Bronchial epithelial cell (primary cell): ENCODE measurements at places on chromosomes 1 and 21. TPM values are rescaled to one million over a fixed set of nuclear protein-coding genes. Genes with fewer than 3 reads are reported as not detected.

Gene DNASE2B
- not detected in 2 replicates for total RNA-seq

GRCh38 chr1:39657402-39657801, 14.5 kb downstream of the NT5C1A start:
- no peak for DNase-seq

DNA sequence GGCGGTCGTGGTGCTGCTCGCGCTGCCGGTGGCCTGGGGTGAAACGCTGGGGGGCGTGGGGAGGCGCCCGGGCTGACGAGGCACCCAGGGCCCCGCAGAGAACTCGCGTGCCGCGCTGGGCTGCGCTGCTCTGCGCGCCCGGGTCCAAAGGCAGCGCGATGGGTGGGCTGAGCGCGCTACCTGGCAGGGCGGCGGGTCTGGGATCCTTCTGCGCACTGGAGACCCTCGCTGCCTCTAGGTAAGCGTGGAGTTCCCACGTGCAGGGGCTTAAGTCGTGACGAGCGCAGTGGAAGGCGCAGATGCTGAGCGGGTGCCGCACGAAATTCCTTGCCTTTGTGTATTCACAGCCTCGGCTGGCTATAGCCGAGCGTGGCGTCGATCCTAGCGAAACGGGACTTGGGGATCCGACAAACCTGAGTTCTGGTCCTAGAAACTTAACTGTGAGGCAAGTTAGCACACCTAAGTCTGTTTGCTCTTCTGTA, 24.6 kb downstream of the CR1L start:
- no peak for DNase-seq

GRCh38 chr1:211377539-211378450, 51.2 kb downstream of the TRAF5 start:
- peak; percentile 61 for DNase-seq

GRCh38 chr1:190752131-190752530, 274.5 kb upstream of the BRINP3 start:
- DNase-seq = no peak

DNA sequence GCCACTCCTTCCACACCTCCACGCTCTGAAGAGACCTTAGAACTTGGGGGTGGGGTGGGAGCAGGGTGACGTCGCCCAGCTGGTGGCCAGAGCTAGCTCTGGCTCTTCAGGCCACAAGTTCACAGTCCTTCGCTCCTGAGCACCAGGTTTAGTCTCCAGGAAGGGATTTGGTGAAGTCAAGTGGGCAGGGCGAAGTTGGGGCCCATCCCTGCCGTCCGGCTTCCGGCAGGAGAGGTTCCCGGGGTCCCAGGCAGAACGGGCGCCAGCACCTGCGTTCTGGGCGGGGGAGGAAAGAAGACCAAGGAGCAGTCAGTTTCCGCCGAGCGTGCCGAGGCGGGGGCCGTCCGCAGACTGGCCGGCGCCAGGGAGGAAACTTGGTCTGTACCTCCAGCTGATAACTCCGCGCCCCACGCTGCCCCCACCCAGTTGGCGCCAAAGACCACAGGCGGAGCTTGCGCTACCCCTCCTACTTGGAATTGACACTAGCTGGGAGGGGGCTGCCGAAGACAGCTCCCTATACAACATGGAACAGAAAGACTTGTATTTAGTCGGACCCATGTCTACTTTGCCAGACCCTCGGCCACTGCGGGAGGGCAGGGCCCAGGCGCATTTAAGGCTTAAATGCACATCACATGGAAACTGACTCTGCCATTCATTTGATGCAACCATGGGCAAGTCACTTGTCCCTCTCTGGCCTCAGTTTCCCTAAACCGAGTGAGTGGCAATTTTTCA, 995 bp downstream of the ID3 start:
- peak; percentile 38 for DNase-seq

- peak; percentile 19 for DNase-seq
These were observed 51.4 kb downstream of the KIF21B start for GRCh38 chr1:200971955-200972711.

DNA sequence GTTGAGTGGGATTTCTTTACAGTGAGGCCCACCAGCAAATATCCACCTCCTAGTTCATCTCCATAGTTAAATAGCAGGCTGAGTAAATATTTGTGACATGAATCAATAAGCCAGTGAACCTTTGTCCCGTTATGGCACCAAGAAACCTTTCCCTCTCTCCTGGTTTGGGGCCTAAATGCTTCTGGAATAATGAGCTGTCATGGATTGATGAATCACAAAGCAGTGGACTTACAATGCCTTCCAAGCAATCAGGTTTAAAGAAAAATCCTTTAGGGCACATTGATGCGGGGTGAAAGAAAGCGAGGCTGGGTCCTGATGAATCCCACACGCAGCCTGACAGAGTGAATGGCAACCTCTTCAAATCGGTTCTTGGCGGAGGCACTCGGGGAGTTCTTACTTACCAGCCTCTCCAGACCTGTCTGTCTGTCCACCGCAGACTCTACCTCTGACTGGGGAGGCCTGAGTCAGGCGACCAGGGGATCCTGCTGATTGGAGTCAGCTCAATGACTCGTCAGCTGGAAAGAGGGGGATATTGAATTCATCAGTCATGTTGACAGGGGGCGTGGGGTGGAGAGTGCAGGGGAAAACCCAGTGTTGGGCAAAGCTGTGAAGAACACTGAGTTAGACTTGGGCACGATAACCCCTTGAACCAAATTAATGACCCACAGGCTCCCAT, 247.3 kb downstream of the PLPP3 start:
- peak; percentile 27 for DNase-seq

Gene TIPRL
- 25.3 and 38.5 TPM in 2 replicates for total RNA-seq

GRCh38 chr1:153563483-153563901, 2.2 kb downstream of the S100A2 start:
- DNase-seq = no peak

GRCh38 chr1:236467327-236467641, 56.5 kb upstream of the LGALS8 start:
- DNase-seq = no peak

DNA sequence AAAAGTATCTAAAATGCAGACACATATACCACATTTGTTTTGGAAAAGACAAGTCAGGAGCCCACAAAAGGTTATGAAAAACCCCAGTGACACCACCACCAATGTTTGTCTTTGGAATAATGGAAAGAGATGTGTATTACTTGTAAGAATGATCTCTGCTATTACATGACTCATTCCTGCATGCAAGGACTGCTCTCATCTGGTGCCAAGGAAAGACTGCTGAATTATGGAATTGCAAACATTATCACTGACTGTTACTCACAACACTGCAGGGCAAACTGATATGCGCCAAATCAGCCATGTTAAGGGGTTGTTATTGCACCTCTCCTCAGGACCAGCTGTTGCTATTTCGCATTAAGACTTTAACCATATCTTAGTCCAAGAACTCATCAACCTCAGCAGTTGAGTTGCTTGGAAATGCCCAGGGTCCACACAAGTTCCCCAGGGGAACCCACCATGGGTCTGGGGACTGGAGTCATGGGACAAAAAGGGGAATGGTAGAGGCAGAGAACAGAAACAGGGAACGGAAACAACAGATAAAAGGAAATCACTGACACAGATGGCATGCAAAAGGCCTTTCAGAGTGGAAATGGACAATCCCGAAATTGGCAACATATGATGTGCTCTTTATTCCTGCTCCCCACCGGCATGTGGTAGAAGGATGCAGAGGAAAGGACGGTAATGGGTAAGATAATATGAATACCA, 34.4 kb downstream of the CAPZB start:
- peak; percentile 97 for DNase-seq

Gene C4BPA
- total RNA-seq = not detected in 2 replicates

Gene RCC2
- 135 and 152 TPM in 2 replicates for total RNA-seq

- DNase-seq = no peak
These were observed 134.8 kb downstream of the PIGK start for GRCh38 chr1:77084457-77084856.

Gene OR2M3
- under 0.01 TPM in 1 of 2 replicates, not detected in the other for total RNA-seq

Gene SLC45A3
- total RNA-seq = 0.77 and 0.79 TPM in 2 replicates

Gene RPTN
- 0.53 and 2.9 TPM in 2 replicates for total RNA-seq

GRCh38 chr1:174768949-174769348, 230.8 kb upstream of the CACYBP start:
- peak; percentile 7 for DNase-seq

- DNase-seq = peak; percentile 55
These were observed 4.7 kb upstream of the ECE1 start for GRCh38 chr1:21295002-21295401.

DNA sequence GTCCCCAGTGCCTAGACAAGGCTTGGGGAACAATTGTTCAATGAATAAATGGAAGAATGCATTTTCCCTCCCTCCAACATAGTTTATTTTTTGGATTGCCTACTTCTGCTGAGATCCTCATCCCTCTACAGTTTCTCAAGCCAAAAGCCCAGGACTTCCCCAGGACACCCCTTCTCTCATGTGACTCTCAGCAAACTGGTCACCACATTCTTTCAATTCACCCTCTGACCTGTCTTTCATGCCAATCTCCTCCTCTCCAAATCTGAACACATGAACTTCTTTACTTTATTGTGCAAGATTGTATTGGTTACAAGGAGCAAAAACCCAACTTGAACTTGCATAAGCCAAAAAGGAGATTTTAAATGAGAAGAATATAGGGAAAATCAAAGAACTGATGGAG, 103.2 kb upstream of the JUN start:
- no peak for DNase-seq

Gene PSRC1
- 1.1 and 1.8 TPM in 2 replicates for total RNA-seq

GRCh38 chr1:6212193-6212959, 6.5 kb downstream of the RNF207 start:
- DNase-seq = no peak

DNA sequence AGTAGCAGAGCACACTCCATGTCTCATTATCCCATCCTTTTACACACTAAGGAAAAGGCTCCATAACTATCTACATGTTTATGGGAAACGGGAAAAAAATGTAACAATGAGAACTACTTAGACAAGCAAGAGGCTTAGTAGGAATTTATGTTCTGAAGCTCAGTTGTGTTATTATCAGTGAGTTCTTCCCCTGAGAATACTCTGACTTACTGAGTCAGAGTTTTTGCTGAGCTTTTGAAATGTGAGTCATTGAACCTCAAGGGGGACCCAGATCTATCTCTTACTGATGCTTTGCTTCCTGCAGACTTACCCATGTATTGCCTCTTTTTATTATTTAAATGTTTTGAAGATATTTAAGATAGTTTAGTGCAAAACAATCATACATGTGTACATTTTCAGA, 20.1 kb downstream of the CFHR5 start:
- peak; percentile 36 for DNase-seq

Gene NR0B2
- total RNA-seq = not detected in 2 replicates

Gene COL8A2
- 1.6 and 3.3 TPM in 2 replicates for total RNA-seq

Gene WASF2
- 22.1 and 38.3 TPM in 2 replicates for total RNA-seq

Gene TNFRSF8
- total RNA-seq = not detected in 2 replicates

- no peak for DNase-seq
These were observed 232.5 kb upstream of the TMEM51 start for GRCh38 chr1:14921057-14921456.

DNA sequence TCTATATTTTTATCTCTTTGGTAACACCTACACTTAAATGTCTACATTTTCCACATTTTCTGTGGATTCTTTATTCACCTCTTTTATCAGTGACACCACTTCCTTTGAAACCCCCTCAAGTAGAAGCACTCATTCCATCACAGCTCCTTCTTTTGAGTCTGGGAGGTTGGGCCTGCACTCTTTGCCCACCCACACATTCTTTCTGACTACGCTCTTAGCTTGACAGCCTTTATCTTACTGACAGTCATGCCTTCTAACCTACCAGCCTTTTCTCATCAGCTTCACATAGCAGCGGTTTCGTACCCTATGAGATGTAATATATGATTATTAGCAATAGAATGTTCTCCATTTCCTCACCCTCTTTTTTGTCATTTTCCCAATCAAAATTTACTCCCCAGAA, 151.9 kb downstream of the TNFSF18 start:
- DNase-seq = no peak

- DNase-seq = no peak
These were observed 179.4 kb downstream of the LYPLAL1 start for GRCh38 chr1:219352961-219353651.

Gene COPA
- 134 and 136 TPM in 2 replicates for total RNA-seq

GRCh38 chr1:95770581-95770980, 536.6 kb downstream of the RWDD3 start:
- DNase-seq = no peak

- DNase-seq = peak; percentile 70
These were observed 143.1 kb downstream of the TGFBR3 start for GRCh38 chr1:91742848-91743292.

DNA sequence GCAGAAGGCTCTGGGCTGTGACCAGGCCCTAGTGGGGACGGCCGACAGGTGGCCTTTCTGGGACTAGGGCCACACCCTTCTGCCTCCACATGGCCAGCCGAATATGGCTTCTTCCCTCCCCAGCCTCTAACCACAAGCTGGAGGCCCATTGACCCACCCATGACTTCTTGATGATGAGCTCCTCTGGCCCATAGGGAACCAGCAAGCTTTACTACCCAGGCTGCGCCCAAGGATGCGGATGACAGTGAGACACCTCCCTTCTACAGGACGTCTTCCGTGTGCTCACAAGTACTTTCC, 41.0 kb downstream of the LDLRAD2 start:
- DNase-seq = no peak

Gene CTSS
- total RNA-seq = 0.53 and 5.4 TPM in 2 replicates

- no peak for DNase-seq
These were observed at the start of gene UMODL1 for GRCh38 chr21:42071146-42071737. Gene UMODL1 (plus strand): TSS chr21:42071317. CDS start chr21:42071317, 0 bp downstream.

DNA sequence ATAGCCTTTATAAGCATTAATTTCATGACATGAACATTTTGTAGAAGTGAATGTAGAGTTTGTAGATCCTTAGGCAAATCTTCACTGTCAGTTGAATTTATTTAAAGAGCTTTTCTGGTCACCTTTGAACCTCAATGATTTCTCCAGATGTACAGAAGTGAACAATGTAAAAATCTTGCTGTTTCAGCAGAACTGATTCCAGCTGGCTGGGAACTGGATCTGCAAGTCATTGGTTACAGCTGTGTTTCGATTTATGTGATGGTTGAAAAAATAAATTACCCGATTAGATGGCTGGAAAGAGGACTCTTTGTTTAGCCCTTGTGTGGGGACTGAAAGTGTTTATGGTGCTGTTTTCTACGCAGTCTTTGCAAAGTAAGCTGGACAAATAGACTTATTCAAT, 849.8 kb downstream of the USP25 start:
- DNase-seq = no peak
